Thoracic aorta (tissue), 2 donors: ENCODE measurements at places on chromosomes 2 and 18. TPM values are rescaled to one million over a fixed set of nuclear protein-coding genes. Genes with fewer than 3 reads are reported as not detected.

- no peak for DNase-seq
Measured at GRCh38 chr2:191650896-191651773, 26.8 kb upstream of the NABP1 start.

GRCh38 chr2:117957616-117958015 lies 56.3 kb downstream of the CCDC93 start:
- no peak for DNase-seq

The MLPH gene
- 7.4 TPM for total RNA-seq

DNA sequence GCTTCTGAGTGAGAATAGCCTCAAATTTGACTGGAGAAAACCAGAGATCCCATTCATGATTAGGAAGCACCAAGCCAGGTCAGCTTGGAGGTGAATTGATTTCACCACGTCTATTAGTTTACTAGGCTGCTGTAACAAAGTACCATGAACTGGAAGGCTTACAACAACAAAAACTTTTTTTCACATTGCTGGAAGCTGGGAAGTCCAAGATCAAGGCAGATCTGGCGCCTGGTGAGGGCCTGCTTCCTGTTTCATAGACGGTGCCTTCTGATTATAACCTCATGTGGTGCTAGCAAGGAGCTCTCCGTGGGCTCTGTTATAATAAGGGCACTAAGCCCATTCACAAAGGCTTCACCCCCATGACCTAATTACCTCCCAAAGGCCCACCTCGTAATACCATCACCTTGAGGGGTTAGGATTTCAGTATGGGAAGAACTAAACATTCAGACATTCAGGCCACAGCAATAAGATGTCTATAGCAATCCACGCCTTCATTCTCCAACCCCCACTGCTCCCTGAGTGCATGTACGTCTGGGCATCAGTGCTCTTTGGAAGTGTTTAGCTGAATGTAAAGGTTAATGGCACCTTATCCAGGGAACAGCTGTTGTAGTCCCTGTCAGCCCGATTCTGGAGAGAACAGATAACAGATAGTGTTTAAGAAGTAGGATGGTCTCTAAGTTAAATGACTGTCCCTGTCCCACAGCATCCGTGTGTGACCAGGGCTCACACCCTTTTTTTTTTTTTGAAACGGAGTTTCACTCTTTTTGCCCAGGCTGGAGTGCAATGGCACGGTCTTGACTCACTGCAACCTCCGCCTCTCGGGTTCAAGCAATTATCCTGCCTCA lies 89.2 kb downstream of the SOCS6 start:
- no peak for DNase-seq

- DNase-seq: no peak
Measured at GRCh38 chr2:47253447-47253846, 98.3 kb upstream of the STPG4 start.

- no peak for DNase-seq
Measured at GRCh38 chr2:7523481-7524120, 606.4 kb downstream of the RNF144A start.

The FAM237A gene
- not detected for total RNA-seq

GRCh38 chr2:239460780-239461179 lies 60.0 kb upstream of the HDAC4 start:
- DNase-seq: no peak

The SLC9A4 gene
- total RNA-seq: not detected

The CERS6 gene
- total RNA-seq: 15.8 TPM

GRCh38 chr2:25821225-25822056 lies 56.8 kb downstream of the ASXL2 start:
- DNase-seq: no peak
